ENCODE measurements at places on chromosomes 16 and 17.
A peak's percentile ranks its signal among the peaks of the same experiment; 100 is the strongest.

DNA sequence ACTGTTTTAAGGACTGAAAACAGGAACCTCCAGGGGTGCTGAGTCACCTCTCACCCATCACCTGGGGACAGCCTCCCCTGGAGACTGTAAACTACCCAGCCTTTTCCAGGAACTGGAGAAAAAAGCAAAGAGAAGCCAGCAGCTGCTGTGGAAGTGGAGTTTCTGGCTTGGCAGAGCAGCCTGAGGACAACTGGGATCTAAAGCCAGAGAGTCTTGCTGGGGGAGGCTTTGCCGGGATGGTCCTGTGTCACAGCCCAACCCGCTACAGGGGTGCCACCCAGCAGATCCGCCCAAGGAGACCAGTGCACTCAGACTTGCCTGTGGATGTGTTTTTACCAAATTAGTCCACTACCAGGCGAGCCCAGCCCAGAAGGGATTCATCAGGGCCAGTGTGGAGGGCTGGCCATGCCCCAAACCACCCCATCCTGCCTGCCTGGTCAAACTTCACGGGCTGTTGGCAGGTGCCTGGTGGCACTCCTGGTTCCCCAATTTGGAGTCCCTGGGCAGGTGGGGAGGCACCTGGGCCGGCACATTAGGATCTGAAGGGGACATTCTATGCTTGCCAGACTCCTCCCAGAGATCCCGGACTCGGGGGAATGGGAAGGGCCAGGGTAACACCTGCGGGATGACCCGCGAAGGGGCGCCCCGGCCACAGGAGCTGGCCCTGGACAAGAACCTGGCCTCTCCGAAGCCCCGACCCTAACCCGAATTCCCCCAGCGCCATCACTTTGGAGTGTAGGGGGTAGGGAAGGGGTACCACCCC lies 771 bp downstream of the MSRB1 start:
- DNase-seq: no peak

DNA sequence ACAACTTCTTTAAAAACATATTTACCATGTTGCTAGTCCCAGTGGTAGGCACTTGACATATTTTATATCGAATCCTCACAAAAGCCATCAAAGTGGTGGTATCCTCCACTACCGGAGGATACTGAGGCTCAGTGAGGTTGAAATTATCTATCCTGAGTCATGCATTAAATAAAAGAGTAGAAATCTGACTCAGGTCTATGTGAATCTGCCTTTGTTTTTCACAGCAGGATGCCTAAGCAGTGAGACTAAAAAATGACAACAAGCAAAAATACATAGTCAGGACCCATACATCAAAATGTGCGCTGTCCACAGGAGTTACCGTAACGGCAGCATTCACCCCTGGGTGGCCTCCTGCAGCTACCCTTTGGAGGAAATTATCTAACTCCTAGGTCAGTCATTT lies 17.7 kb downstream of the BRD7 start:
- no peak for DNase-seq

GRCh38 chr16:51867386-51868065 lies 679.4 kb downstream of the TOX3 start:
- no peak for DNase-seq

- no peak for DNase-seq
Observed at GRCh38 chr16:61435346-61435745, 600.9 kb downstream of the CDH8 start.

DNA sequence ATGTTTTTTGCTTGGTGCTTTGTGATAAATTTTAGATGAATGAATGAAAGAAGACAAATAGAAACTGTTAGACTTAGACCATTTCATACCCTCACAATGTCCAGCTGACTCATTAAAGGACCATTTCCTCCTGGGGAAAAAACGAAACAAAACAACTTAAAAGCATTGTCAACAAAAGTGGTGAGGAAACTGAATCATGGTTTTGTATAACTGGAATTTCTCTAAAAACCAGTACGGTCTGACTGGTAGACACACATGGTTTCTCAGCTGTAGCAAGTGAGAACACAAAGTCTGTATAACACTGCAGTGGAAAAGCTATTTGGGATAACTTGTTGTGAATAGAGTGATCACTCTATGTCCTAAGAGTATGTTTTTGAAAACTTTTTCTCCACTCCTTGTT lies 5.3 kb upstream of the DDX52 start:
- DNase-seq: peak; percentile 95

GRCh38 chr17:3008336-3009288 lies 54.8 kb downstream of the OR1D5 start:
- DNase-seq: no peak

DNA sequence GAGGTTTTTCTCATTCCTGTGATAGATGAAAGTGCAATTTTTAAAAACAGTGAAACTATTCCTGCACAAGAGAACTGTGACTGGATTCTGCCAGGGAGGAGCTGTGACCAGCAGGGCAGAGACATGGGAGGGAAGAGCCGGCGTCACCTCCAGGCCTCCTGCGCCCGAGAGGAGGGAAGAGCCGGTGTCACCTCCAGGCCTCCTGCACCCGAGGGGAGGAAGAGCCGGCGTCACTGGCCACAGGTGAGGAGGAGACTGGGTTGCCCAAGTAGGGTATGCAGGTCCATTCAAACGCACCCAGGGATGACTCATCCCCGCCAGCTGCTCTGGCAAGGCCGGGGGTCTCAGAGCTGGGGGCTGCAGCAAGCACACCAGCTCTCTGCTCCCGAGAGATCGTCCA lies 56.7 kb downstream of the METRNL start:
- DNase-seq: no peak

DNA sequence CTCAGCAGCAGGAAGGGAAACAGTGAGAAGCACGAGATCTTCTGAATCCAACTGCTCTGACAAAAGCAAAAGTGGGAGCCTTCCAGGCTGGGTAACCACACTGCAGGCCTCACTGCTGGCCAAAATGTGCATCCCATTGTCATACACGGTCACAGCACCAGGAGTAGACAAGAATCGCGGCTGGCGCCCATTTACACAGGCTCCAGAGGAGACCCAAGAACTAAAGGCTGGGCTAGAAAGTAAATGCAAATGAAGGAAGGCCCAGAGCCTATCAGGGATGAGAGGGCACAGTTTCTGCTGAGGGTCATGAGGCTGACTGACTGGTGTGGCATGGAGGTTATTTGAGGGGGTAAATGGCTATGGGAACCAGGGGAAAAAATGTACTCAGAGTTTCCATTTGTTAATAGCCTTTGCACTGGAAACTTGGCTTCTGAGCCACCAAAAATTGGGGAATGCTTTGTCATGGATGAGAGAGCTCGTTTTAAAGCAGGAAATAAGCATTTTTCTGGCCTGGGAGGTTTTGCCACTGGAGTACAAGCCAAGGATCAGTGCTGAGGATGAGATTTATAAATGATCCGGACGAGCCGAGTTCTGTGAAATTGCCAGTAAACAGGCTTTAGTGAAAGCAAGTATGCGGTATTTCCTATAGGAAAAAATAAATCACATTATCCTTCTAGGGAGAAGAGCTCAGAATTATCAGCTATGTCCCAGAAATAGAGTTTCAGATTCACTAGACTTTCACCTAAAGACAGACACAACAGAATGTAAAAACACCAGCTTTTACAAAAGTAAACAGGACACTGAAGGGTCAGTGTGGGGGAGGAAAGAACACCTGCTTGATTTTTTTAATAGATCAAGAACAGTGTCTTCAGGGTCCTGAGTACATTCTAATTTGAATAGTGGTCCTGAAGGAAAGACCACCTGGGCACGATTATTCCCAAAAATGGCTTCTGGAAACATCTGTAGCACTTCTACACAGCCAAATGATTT lies 66.9 kb upstream of the GSG1L start:
- no peak for DNase-seq

DNA sequence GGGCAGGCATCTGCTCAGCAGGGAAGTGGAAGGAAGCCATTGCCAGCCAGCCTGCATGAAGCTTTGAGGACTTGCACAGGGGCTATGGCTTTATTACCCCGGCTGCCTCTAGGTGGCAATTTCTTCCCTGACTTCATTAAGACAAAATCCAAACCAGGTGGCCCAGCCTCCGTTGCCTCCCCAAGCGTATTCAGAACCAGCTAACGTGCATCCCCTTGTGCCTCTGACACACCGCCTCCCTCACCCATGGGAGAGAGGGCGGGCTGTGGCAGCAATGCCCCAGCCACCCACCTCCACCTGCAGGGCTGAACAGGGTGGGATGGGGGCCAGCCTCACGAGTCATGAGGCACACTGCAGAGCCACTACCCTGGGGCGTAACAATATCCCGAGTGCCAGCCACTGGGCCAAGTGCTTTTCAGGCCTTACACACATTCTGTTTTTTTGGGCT lies 6.8 kb downstream of the KIFC3 start:
- peak; percentile 31 for DNase-seq

GRCh38 chr17:51611585-51611984 lies 351.2 kb downstream of the UTP18 start:
- no peak for DNase-seq

GRCh38 chr17:66791347-66791746 lies 43.6 kb upstream of the CACNG5 start:
- DNase-seq: no peak

GRCh38 chr16:1443403-1443973 lies 868 bp downstream of the CCDC154 start:
- DNase-seq: no peak

GRCh38 chr17:35891269-35891668 lies 11.1 kb upstream of the CCL5 start:
- no peak for DNase-seq

- no peak for DNase-seq
Observed at GRCh38 chr17:81868674-81869220, 2.4 kb downstream of the ARHGDIA start.

DNA sequence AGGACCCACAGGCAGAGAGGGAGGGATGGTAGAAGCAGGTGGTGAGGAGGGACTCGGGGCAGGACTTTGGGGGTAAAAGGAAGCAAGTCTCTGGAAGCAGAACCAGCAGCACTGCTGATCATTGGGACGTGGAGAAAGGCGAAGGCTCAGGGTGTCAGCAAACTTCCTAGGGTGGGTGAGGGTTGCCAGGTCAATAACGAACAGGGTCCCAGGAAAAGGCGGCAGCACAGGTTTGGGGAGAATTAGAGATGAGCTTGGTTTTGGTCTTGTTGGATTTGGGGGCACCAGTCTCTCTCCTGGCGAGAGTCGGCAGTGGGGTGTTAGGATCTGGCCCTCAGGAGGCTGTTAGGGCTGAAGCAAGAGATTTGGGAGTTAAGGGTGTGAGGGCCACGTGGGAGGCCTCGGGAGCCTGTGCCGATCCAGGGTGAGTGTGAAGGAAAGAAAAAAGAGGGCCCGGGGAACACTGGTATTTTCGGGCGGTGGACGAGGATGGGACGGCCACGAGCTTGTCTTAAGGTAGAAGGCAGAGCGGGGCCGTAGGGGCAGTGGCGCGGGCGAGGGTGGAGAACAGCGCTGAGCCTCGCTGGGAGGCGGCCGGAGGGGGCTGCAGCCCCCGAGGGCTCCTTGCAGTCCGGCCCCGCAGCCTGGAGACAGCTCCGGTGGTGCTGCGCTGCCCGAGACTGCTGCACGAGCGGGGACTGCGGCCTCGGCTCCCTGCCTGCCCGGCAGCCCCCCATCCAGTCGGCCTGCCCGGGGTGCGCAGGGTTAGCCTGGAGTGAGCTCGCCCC lies 765 bp upstream of the ADORA2B start:
- no peak for DNase-seq

DNA sequence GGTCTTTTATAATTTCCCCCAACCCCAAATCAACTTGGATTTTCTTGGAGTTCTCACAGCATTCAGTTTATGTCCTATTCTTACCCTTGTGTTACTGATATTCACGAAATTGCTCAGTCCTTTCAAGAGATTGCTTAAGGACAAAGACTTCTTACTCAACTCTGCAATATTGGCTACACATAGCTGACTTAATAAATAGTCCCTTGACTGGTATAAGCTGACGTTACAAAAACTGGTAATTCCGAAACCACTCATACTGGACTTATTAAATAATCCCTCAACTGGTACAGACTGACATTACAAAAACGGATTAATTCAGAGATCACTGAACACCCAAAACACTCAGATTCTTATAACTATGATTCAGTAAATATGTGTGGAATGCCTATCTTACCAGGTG lies 860 bp downstream of the TIGD7 start:
- no peak for DNase-seq

- DNase-seq: no peak
Observed at GRCh38 chr17:44236444-44236991, 17.0 kb upstream of the UBTF start.

GRCh38 chr17:72950242-72950931 lies 142.1 kb downstream of the SLC39A11 start:
- no peak for DNase-seq

DNA sequence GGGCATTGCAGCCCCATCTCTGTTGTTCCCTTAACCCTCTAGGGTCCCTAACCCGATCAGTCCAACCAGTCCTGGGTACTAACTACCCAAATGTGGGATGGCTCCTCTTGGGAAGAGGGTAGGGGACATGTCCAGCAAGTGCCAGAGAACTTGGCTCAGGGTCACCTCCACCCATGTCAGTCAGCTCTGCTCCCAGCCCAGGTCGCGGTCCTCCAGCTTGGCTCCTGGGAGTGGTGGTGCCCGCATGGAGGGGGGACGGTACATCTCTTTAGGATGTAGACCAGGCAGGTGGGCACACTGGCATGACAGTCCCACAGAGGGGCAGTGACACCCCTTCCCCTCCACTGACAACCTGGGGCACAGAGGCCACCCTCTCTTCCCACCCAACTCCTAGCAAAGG lies 6.0 kb downstream of the TMUB2 start:
- DNase-seq: no peak
